ENCODE measurements at places on chromosomes 16 and 17.

- no peak for DNase-seq
These were observed 683 bp upstream of the SLC7A6 start for GRCh38 chr16:68263559-68264127.

- no peak for DNase-seq
These were observed 5.5 kb downstream of the WWP2 start for GRCh38 chr16:69767459-69768229.

- DNase-seq: no peak
These were observed 69.5 kb downstream of the HLF start for GRCh38 chr17:55334285-55334684.

GRCh38 chr16:72013389-72013788 is 4.8 kb downstream of the DHODH start:
- no peak for DNase-seq

- DNase-seq: no peak
These were observed 20.1 kb upstream of the CLEC19A start for GRCh38 chr16:19265380-19265930.

DNA sequence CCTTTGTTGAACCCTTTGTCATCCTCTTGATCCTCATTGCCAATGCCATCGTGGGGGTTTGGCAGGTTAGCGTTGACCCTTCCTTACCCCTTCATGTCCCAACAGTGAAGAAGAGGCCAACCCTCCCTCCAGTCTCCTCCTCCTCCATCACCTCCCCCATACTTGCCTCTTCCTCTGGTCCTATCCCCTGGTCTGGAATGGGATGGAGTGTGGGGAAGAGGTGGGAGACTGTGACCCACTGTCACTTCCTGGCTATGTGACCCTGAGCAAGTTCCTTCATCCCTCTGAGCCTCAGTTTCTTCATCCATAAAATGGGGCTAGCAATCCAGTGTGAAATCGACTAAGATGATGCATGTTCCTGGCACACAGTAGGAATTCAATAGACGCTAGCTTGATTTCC is 2.7 kb downstream of the ATP2A1 start:
- DNase-seq: no peak

- no peak for DNase-seq
These were observed 17.3 kb upstream of the SPN start for GRCh38 chr16:29645694-29646187.

GRCh38 chr17:4161192-4161966 is 18.4 kb downstream of the CYB5D2 start:
- no peak for DNase-seq

DNA sequence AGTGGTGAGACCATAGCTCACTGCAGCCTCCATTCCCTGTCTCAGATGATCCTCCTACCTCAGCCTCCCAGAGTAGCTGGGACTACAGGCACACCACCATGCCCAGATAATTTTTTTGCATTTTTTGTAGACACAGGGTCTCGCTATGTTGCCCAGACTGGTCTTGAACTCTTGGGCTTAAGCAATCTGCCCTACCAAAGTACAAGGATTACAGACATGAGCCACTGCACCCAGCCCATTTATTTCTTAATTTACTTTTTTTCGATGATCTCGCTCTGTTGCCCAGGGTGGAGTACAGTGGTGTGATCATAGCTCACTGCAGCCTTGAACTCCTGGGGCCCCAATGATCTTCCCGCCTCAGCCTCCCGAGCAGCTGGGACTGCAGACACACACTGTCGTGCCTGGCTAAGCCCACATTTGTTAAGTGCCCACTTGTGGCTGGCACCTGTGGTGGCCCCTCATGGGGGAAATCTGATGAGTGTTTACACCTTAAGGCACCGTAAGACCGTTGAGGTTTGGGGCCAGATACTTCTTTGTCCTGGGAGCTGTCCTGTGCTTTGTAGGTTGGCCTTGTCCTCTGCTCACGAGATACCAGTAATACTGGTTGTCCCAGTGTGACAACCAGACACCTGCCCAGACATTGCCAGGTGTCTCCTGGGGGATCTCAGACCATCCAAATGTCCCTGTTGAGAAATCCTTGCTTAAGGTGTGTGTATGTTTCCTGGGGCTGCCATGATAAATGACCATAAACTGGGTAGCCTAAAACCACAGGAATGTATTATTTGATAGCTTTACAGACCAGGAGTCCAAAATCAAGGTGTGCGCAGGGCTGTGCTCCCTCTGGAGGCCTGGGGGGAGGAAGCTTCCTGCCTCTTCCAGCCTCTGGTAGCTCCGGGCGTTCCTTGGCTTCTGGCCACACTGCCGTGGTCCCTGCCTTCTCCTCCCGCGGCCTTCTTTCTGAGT is 141.4 kb upstream of the GSE1 start:
- no peak for DNase-seq

DNA sequence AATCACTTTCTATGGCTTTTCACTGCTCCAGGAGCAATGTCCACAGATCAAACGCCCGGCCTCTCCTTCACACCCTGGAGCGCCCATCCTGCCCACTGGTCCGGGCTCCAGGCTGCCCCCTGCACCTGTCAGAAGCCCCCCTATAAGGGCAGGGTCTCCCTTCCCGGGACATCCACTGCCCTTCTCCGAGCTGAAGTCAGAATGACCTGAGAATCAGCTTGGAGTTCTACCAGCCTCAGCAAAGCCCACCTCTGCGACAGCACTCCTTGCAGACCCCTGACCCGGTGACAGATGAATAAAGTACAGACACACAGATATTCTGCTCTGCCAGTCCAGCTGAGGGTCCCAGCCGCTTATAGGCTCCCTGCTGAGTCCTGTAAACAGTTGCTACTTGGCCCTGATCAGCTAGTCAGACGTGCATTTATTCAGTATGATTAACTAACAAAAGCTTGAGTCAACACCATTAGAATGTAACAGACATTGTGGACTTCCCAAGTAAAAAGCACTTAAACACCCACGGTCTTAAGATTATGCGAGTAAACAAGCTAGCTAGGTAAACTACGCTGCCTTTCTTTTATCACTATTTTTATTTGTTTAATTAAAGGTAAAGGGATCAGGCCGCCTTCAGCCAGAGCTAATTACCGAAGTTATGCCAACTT is 4.8 kb downstream of the SLC7A5 start:
- DNase-seq: no peak

GRCh38 chr17:42922294-42922693 is 21.7 kb downstream of the G6PC1 start:
- no peak for DNase-seq

DNA sequence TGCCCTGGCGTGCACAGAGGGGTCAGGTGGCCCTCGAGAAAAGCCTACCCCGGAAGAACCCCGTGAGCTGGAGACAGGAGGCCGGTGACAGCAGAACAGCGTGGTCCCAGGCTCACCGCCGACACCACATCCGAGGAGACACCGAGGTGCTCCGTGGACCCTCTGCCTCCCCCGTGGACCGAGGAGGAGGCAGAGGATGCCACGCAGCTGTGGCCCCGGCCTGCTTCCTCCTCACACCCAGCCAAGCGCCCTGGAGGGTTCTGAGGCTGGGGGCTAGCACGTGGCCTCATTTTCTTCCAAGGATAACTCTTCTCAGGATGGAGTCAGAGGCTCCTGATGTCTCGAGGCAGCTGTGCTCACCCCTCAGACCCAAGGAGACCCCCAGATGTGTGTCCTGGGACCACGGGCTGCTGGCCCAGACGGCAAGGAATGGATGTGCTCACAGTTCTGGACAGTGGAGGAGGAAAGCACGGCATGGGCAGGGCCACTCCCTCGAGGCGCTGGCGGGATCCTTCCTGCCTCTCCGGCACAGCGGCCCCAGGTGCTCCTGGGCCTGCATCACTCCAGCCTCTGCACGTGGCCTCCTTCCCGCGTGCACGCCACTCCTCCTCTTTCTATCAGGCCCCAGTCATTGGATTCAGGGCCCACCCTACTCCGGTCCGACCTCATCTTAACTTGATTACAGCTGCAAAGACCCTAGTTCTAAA is 4.4 kb upstream of the PVALEF start:
- no peak for DNase-seq

- DNase-seq: no peak
These were observed 2.6 kb upstream of the CHAD start for GRCh38 chr17:50471009-50471905.

GRCh38 chr17:11954936-11955335 is 42.3 kb downstream of the ZNF18 start:
- no peak for DNase-seq

DNA sequence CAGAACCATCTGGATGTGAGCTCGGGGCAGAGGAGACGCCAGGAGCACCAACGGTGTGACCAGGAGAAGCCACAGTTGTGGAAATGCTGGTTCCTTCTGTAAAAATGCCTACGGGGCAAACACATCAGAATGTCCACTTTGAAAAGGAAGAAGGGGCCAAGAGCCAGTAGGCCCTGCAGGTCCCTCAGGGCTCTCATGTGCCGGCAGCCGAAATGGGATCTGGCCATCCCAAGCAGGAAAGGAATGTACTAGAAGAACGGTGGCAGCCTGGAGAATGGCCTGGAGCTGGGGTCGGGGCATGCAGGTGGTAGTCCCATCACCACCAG is 162.1 kb upstream of the PLCG2 start:
- DNase-seq: no peak

DNA sequence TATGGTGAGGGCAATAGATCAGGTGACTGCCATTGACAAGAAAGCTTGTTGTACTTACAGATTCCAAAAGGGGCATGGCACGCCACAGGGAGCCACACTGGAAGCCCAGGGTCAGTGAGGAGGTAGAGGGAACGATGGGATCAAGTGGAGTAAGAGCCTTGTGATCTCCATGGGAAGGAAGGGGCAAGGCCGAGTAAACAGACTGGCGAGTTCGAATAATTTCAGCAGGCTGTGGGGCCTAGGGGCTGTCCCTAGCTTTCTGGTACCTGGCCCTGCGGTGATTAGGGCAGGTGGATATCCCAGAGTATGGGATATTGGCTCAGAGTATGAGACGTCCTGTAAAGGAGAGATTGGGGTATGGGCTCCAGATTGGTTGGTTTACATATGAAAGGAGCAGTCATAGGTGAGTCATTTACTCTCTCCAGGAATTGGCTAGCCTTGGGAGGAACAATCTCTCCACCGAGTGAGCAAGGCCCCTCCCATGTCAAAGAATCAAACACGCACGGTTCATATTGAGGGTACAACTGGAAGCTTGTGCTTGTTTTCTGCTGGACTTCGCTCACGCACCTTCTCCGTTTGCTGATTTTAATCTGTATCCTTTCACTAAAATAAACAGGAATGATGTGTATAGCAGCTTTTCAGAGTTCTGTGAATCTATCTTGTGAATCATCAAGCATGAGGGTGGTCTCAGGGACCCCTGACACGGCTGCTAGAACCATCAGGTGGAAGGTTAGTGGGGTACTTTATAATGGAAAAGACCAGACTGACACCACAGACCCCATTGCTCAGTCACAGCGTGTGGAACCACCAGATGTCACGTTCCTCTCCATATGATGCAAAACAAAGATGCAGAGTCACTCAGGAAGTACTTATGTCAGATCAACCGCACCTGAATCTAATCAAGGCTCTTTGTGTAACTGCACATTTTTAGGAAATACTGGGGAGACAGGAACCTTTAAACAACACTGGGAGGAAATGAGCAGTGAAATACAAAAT is 27.9 kb downstream of the GABARAPL2 start:
- no peak for DNase-seq

DNA sequence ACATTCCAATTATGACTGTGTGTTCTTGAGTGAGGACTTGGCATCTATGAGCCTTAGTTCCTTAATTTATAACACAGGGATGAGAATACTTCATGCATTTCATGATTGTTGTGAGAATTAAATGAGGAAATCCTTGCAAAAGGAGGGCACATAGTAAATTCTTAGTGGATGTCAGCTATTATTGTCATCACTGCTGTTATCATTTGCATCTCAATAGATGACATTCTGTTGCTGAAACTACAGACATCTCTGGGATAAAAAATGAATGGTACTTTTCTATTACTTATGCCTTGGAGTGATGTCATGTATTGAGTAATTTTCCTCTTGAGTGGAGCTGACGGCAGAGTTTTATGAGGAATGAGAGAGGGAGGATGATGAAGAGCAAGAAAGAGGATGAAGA is 184.4 kb upstream of the CDH11 start:
- DNase-seq: no peak

GRCh38 chr17:35148144-35148543 is 527 bp downstream of the UNC45B start:
- no peak for DNase-seq

DNA sequence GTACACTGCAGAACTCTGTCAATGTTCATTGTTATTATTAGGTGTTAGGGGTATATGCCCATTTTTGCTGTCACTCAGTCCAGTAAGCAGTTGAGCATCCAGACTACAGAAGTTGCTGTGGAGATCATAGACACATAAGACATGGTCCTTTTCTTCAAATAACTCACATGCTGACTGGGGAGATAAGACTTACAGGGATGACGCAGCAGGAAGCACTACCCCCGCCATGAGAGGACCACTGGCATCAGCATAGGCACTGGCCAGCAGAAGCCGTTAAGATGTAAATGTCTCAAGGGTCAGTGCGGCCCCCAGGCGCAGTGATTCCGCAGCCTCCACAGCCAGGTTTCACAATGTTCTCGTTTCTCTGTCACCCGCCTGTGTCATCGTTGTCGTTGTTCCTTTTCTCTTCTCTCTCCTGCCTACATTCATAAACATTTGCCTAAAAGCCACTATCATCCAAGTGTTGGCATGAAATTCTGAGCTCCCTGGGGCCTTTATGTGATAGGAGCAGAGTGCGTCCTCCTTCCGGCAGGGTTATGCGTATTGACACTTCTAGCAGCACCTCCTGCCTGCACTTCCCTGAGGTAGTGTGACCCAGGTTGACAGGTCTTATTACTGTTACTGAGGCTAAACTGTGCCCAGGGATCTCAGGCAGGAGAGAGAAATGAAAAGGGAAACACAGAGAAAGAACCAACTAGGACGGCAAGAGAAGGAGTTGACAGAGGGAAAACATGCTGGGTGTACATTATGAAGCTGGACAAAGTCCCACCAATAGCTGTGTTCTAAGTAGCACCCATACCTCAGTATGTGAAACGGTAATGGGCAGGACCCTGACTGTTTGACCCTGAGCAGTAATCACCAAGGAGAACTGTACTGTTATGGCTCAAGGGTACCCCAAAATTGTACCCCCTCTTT is 17.9 kb downstream of the TANGO6 start:
- DNase-seq: no peak

DNA sequence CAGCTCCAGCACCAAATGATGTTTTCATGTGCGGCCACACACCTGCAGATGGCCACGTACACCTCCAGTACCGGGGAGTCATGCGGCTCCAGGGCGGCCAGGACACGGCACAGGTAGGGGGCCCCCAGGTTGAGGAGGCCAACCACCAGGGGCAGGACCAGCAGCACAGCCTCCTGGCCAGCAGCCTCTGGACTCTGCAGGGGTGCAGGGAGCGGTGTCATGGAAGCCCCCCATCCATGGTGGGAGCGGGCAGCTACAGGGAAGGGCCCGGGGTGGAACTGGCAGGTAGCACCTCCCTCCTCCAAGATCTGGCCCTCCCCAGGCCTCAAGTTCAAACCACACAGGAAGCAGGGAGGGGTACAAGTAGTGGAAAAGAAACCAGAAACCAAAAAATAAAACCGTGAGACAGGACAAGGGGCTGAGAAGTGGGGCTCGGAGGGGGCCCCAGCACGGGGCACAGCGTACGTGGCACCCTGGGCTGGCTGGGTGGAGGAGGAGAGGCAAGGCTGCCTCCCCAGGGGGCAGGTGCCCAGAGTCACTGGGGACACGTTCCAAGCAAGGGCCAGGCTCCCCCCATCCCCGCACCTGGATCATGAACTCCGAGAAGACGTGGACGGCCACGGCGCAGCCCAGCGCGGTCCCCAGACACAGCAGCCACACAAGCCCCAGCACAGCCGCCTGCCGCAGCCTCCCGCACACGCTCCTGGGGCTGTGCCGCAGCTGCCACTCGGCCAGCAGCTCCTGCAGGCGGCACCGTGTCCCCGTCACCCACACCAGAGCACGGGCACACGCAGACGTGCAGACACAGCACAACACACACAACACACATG is 7.4 kb downstream of the TMC6 start:
- DNase-seq: no peak

GRCh38 chr16:73069581-73070262 is 21.8 kb upstream of the ZFHX3 start:
- DNase-seq: no peak

Data from neural crest cell (in vitro differentiated cells).